ENCODE measurements at places on chromosomes 7 and 10. TPM values are rescaled to one million over a fixed set of nuclear protein-coding genes. Genes with fewer than 3 reads are reported as not detected.

The GATA3 gene
- 0.02 TPM for polyA plus RNA-seq

The LRRC17 gene
- polyA plus RNA-seq = 103 TPM

The SPDYE11 gene
- polyA plus RNA-seq = not detected

The TBX20 gene
- 0.05 TPM for polyA plus RNA-seq

The OR2A12 gene
- not detected for polyA plus RNA-seq

DNA sequence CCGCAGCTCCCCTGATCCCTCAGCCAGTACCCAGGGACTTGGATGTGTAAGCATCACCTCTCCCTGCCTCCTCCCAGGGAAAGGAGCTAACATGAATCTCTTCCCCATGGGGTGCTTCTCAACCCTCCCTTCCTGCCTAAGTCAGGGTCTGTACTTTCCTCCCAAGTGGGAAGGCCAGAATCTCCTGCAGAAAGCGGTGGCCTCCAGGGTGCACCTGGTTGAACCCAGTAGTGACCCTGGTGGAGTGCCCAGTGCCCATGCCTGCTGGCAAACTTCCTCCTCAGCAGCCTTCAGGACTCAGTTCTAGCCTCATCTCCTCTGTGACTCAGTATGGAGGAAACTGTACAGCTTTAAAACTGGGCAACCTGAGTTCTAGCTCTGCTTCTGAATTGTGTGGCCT, 2.8 kb upstream of the LOXL4 start:
- no peak overlapping the region for H3K27ac ChIP-seq
- H3K36me3 ChIP-seq = no peaks in the 10 kb centered on the region
- H3K27me3 ChIP-seq = peaks cover 9% of the 10 kb centered on the region
- no peak overlapping the region for H3K4me3 ChIP-seq
- peaks cover 25% of the 10 kb centered on the region for H3K4me1 ChIP-seq

- no peaks in the 10 kb centered on the region for H3K36me3 ChIP-seq
- DNase-seq = peak; percentile 65
- H3K4me3 ChIP-seq = no peak overlapping the region
Observed at GRCh38 chr7:47940088-47941013, 7.9 kb downstream of the PKD1L1 start.

GRCh38 chr7:1284743-1285458, 52.2 kb downstream of the UNCX start:
- no peak for DNase-seq
- H3K36me3 ChIP-seq = no peaks in the 10 kb centered on the region
- no peak overlapping the region for H3K27ac ChIP-seq
- no peaks in the 10 kb centered on the region for H3K4me1 ChIP-seq
- no peaks in the 10 kb centered on the region for H3K27me3 ChIP-seq

DNA sequence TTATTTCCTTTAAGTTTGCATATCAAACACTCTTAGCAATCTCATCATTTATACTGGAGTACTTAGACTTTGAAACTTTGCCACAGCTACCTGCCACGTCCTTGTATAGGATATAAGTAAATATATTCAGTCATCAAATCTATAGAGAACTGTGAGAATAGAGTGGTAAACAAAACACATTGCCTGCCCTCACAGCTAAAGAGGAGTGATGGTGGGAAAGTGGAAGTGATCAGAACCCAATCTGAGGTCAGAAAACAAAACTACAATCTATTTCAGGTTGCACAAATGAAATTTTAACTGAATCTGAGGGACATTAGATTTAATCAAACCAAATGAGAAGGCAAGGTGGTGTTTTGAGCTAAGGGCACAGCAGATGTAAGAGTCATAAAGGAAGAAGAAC, 74.8 kb downstream of the ZEB1 start:
- H3K27ac ChIP-seq = no peak overlapping the region
- H3K4me1 ChIP-seq = peaks cover 2% of the 10 kb centered on the region
- no peaks in the 10 kb centered on the region for H3K27me3 ChIP-seq

GRCh38 chr10:131068311-131068710, 243.2 kb downstream of the TCERG1L start:
- H3K4me3 ChIP-seq = no peak overlapping the region
- H3K4me1 ChIP-seq = no peaks in the 10 kb centered on the region
- no peaks in the 10 kb centered on the region for H3K27me3 ChIP-seq
- no peak for DNase-seq

GRCh38 chr10:3533296-3533695, 251.7 kb downstream of the KLF6 start:
- no peak for DNase-seq
- H3K4me1 ChIP-seq = peaks cover 5% of the 10 kb centered on the region
- H3K36me3 ChIP-seq = no peaks in the 10 kb centered on the region

DNA sequence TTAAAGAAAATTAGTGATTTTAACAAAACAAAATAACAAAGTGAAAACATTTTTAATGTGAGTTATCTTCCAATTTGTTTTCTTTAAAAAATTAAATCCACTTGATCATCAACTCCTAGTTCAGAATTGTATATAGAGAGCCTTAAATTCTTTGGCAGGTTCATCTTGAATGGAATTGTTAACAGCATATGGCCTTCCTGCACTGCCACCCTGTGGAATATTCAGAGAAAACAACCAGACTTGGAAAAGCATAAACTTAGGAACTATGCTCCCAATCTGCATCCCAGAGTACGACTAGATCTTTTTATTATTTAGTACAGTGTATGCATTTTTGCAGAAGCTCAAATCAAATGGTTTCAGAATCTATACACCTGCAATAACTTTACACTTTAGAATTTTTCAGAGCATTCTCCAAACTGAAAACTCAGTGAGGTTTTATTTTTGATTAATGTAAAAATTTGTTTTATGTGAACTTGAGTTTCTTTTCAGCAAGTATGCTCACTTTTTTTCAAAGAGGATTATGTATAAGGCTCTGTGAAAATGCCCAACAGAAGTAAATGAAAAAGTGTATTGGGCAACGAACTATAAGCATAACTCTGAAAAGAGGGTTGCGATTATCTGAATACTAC, 44.9 kb upstream of the ANK3 start:
- no peak overlapping the region for H3K27ac ChIP-seq
- H3K36me3 ChIP-seq = no peaks in the 10 kb centered on the region
- no peak overlapping the region for H3K4me3 ChIP-seq
- no peaks in the 10 kb centered on the region for H3K27me3 ChIP-seq

DNA sequence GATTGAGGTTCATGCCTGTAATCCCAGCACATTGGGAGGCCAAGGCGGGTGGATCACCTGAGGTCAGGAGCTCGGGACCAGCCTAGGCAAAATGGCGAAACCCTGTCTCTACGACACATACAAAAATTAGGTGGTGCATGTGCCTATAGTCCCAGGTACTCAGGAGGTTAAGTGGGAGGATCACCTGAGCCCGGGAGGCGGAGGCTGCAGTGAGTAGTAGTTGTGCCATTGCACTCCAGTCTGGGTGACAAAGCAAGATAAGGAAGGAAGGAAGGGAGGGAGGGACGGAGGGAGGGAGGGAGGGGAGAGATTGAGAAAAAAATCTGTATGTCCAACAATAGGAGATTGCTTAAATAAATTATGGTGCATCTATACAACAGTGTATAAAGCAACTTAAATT, 13.2 kb downstream of the TLL2 start:
- DNase-seq = no peak
- H3K36me3 ChIP-seq = no peaks in the 10 kb centered on the region
- no peaks in the 10 kb centered on the region for H3K4me1 ChIP-seq
- no peak overlapping the region for H3K27ac ChIP-seq

- H3K27me3 ChIP-seq = no peaks in the 10 kb centered on the region
- DNase-seq = no peak
- H3K27ac ChIP-seq = no peak overlapping the region
- peaks cover 15% of the 10 kb centered on the region for H3K4me1 ChIP-seq
Observed at GRCh38 chr10:48529331-48529730, 75.5 kb downstream of the ARHGAP22 start.

- no peaks in the 10 kb centered on the region for H3K4me1 ChIP-seq
- no peaks in the 10 kb centered on the region for H3K36me3 ChIP-seq
- no peak overlapping the region for H3K27ac ChIP-seq
- H3K27me3 ChIP-seq = no peaks in the 10 kb centered on the region
Observed at GRCh38 chr7:81816312-81816711, 46.5 kb upstream of the HGF start.

DNA sequence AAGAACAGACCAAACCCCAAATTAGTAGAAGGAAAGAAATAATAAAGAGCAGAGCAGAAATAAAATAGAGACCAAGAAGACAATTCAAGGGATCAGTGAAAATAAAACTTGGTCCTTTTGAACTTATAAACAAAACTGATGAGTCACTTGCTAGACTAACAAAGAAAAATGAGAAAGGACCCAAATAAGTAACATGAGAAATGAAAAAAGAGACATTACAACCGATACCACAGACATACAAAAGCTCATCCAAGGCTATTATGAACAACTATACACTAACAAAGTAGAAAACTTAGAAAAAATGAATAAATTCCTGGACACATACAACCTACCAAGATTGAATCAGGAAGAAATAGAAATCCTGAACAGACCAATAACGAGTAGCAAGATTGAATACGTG, 414.5 kb downstream of the HTR7 start:
- H3K27me3 ChIP-seq = no peaks in the 10 kb centered on the region
- peak; percentile 24 for DNase-seq
- no peak overlapping the region for H3K4me3 ChIP-seq
- H3K36me3 ChIP-seq = no peaks in the 10 kb centered on the region
- no peak overlapping the region for H3K27ac ChIP-seq
- H3K4me1 ChIP-seq = no peaks in the 10 kb centered on the region

GRCh38 chr7:116219834-116220233, 9.5 kb downstream of the TES start:
- no peaks in the 10 kb centered on the region for H3K36me3 ChIP-seq
- DNase-seq = no peak
- H3K27ac ChIP-seq = no peak overlapping the region
- H3K27me3 ChIP-seq = no peaks in the 10 kb centered on the region
- peaks cover 5% of the 10 kb centered on the region for H3K4me1 ChIP-seq

DNA sequence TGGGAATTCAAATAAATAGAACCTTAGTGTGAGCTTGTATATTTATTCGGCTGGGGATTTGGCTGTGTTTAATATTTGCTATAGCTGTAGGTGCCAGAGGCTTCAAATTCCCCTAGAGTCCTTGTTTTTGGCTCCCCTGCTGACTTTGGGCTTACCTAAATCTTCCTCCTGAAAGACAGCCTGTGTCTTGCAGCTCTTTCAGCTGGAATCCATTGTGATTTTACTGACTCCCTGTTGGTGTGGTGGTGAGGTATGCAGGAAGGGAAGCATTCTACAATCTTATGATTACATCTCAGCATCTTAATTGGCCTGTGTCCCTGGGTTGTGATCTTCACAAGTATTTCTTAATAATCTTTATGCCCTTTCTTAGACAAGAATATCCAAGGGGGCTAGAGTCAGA, 25.9 kb downstream of the FOXI2 start:
- no peak overlapping the region for H3K4me3 ChIP-seq
- no peak for DNase-seq
- H3K27me3 ChIP-seq = no peaks in the 10 kb centered on the region
- H3K4me1 ChIP-seq = no peaks in the 10 kb centered on the region
- no peak overlapping the region for H3K27ac ChIP-seq

DNA sequence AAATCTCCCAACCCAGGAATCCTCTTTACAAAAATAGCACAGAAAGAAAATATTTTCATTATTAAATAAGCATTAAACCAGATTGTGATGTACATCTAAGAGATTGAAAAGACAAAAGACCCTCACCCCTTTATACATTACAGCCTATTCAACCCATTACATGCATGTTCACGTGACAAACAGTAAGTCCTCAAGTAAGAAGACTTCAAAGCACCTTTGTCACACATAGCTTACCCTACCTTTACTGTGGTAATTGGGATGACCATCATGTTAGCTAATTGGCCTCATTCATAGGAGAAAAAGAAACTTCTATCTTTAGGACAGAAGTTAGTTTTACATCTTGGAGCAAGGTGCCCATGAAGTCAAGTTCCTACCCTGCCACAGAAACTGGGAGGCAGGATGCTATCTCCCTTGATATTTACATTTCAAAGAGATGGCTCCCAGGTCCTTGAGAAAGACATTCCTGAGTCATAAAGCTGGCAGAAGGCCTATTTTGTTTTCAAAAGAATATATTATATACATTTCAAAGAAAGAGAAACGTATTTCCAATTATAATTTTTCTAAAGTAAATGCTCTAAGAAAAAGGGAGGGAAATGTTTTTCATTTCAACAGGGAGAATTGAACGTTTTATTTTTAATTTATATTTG, 48.1 kb downstream of the GNAI1 start:
- DNase-seq = peak; percentile 16
- H3K27ac ChIP-seq = no peak overlapping the region
- peaks cover 5% of the 10 kb centered on the region for H3K4me1 ChIP-seq
- H3K27me3 ChIP-seq = no peaks in the 10 kb centered on the region
- no peaks in the 10 kb centered on the region for H3K36me3 ChIP-seq
- no peak overlapping the region for H3K4me3 ChIP-seq

- no peaks in the 10 kb centered on the region for H3K36me3 ChIP-seq
- no peaks in the 10 kb centered on the region for H3K4me1 ChIP-seq
- DNase-seq = no peak
- no peaks in the 10 kb centered on the region for H3K27me3 ChIP-seq
- H3K4me3 ChIP-seq = no peak overlapping the region
- H3K27ac ChIP-seq = no peak overlapping the region
Observed at GRCh38 chr7:12314199-12314598, 89.5 kb downstream of the VWDE start.

DNA sequence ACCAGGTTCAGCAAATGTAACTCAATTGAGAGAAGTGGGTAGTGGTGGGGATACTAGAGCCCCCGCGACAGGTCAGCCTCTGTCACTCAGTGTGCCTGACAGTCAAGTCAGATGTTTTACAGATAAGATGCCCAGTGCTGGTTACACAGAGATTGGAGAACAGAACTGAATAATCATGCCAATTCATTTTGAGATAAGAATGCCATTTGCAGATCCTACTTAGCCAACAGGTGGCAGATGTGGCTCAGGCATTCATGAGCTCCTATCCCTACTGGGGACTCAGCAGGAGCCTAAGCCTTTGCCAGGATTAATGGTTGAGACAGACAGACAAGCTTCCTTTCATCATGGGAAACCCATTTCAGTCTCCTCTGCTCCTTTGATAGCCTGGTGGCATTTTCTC, 137.8 kb downstream of the MAPK8 start:
- DNase-seq = peak; percentile 27
- no peak overlapping the region for H3K4me3 ChIP-seq
- peaks cover 11% of the 10 kb centered on the region for H3K4me1 ChIP-seq
- H3K36me3 ChIP-seq = peaks cover 16% of the 10 kb centered on the region
- H3K27me3 ChIP-seq = no peaks in the 10 kb centered on the region
- no peak overlapping the region for H3K27ac ChIP-seq

Data from fibroblast of lung (primary cell).